Activated naive CD8-positive, alpha-beta T cell treated with anti-CD3 and anti-CD28 coated beads for 36 hours (primary cell): ENCODE measurements at places on chromosomes 3 and 15. TPM values are rescaled to one million over a fixed set of nuclear protein-coding genes. Genes with fewer than 3 reads are reported as not detected.
A peak's percentile ranks its signal among the peaks of the same experiment; 100 is the strongest.

Gene MASP1
- total RNA-seq = not detected

Gene ABHD6
- 6.4 TPM for total RNA-seq

Gene TRIM71
- 0.14 TPM for total RNA-seq

GRCh38 chr3:151722856-151723255 lies 10.9 kb upstream of the AADACL2 start:
- no peak for DNase-seq

GRCh38 chr15:74543583-74543982 lies 2.6 kb downstream of the ARID3B start:
- DNase-seq = peak; percentile 15

- DNase-seq = no peak
Observed at GRCh38 chr3:481680-482079, 285.1 kb downstream of the CHL1 start.

- no peak for DNase-seq
Observed at GRCh38 chr15:51368751-51369450, 27.4 kb downstream of the GLDN start.

- no peak for DNase-seq
Observed at GRCh38 chr15:92623435-92623834, 32.1 kb downstream of the FAM174B start.

GRCh38 chr3:35200056-35200455 lies 439.3 kb upstream of the ARPP21 start:
- no peak for DNase-seq

GRCh38 chr3:109143646-109144045 lies 7.1 kb downstream of the C3orf85 start:
- no peak for DNase-seq

DNA sequence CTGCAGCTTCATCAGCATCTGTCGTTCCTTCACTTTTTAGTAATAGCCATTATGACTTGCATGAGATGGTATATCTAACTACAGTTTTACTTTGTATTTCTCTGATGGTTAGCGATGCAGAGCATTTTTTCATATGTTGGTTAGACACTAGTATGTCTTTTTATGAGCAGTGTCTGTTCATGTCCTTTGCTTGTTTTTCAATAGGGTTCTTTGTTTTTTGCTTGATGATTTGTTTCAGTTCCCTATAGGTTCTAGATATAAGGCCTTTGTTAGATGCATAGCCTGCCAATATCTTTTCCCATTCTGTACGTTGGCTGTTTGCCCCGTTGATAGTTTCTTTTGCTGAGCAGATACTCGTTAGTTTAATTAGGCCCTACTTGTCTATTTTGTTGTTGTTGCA lies 487.2 kb upstream of the BCHE start:
- no peak for DNase-seq

GRCh38 chr3:130263708-130264107 lies 81.8 kb upstream of the COL6A5 start:
- no peak for DNase-seq

- no peak for DNase-seq
Observed at GRCh38 chr3:157693762-157694161, 190.5 kb upstream of the VEPH1 start.

DNA sequence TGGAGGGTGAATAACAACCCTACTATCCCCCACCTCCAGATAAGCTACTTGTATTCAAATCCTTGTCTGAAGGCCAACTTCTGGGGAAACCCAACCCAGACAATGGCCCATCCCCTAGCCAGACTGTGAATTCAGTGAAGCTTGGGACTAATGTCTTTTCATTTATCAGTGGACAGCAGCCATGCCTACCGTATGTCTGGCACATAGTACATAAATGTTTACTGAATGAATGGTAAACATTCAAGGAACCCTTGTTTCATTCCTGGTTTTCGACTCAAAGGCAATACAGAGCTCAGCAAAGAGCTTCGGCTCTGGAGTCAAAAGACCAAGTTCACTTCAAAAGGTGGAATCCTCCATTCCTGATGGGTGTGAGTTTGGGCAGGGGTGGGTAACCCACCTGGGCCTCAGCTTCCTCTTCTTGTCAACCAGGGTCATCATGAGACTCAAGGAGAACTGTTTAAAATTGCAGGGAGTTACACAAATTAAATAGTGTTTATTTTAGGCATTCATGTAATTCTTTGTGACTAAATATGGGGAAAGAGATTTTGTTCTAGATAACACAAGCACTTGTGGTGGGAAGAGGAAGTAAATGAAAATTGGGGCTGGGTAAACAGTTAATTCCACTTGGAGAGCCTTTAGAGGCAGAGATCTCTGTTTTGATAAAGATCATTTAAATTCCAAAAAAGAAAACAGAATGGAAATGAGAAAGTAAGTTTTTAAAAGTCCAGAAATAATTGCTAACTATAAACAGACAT lies 303.7 kb upstream of the WNT5A start:
- DNase-seq = no peak

GRCh38 chr15:38532728-38533127 lies 31.9 kb downstream of the RASGRP1 start:
- DNase-seq = no peak
